DMS 273 treated with DMSO at 0.1 percent for 48 hours (cell line): ENCODE measurements at places on chromosomes 13 and 19.

- peak; percentile 6 for DNase-seq
Measured at GRCh38 chr13:59494560-59494970, 669.2 kb downstream of the DIAPH3 start.

GRCh38 chr13:104779311-104779993 is 1713.2 kb upstream of the SLC10A2 start:
- DNase-seq: peak; percentile 21

DNA sequence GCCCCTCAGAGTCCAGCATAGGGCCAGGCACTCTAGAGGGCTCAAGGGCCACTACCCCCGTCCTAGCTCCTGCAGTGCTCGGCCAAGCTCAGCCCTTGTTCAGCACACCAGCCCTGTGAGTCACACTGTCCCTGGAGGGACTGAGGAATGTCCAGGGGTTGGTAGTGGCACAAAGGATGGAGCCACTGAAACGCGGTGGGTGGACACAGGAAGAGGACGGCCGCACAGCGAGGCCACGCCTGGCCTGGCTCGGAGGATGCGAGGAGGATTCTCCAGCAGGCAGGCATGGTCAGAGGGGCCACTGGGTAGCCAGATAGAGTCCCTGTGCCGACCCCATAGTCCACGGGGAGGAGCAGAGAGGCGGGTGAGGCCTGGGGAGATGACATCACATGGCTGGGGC is 45.7 kb downstream of the C1QTNF9 start:
- no peak for DNase-seq

- no peak for DNase-seq
Measured at GRCh38 chr19:29527500-29528328, 1.9 kb downstream of the VSTM2B start.

DNA sequence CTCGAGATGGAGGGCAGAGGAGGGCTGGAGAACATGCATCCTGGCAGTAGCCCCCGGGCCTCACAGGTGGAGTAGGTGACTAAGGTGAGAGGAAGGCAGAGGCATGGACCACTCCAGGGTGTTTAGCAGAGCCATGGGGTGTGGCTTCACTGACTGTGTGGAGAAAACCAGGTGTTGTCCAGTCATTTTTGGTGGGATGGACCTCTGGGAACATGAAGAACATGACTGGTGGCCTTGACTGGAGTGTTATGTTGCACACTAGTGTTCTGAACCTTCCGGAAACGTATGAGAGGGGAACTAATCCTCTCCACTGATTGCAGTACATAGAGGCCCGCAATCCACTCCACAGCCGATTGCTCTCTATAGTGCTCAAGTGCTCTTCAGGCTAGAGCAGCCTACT is 16.9 kb downstream of the MED26 start:
- no peak for DNase-seq

- DNase-seq: no peak
Measured at GRCh38 chr13:42891591-42891990, 100.5 kb downstream of the EPSTI1 start.

GRCh38 chr13:75836441-75836840 is 200.3 kb downstream of the LMO7 start:
- no peak for DNase-seq

GRCh38 chr19:42965176-42965575 is 28.2 kb upstream of the PSG7 start:
- DNase-seq: no peak

GRCh38 chr13:79225487-79226232 is 180.4 kb downstream of the RBM26 start:
- no peak for DNase-seq

- no peak for DNase-seq
Measured at GRCh38 chr19:39833160-39833463, 850 bp downstream of the DYRK1B start.

DNA sequence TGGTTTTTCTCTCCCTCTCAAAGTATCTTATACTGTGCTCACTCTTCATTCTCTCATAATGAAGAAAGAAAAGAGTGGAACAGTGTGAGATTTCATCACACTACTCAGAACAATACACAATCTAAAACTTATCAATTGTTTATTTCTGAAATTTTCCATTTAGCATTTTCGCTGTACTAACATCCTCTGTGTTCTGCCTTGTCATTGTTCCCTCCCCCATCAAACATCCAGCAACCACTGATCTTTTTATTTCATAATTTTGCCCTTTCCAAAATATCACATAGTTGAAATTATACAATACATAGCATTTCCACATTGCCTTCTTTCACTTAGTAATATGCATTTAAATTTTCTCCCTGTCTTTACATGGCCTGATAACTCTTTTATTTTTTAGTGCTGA is 658.7 kb downstream of the SLITRK1 start:
- DNase-seq: no peak

- DNase-seq: no peak
Measured at GRCh38 chr13:65830411-65831205, 1399.5 kb downstream of the PCDH9 start.

GRCh38 chr13:52025475-52026245 is 1.2 kb downstream of the UTP14C start:
- no peak for DNase-seq

DNA sequence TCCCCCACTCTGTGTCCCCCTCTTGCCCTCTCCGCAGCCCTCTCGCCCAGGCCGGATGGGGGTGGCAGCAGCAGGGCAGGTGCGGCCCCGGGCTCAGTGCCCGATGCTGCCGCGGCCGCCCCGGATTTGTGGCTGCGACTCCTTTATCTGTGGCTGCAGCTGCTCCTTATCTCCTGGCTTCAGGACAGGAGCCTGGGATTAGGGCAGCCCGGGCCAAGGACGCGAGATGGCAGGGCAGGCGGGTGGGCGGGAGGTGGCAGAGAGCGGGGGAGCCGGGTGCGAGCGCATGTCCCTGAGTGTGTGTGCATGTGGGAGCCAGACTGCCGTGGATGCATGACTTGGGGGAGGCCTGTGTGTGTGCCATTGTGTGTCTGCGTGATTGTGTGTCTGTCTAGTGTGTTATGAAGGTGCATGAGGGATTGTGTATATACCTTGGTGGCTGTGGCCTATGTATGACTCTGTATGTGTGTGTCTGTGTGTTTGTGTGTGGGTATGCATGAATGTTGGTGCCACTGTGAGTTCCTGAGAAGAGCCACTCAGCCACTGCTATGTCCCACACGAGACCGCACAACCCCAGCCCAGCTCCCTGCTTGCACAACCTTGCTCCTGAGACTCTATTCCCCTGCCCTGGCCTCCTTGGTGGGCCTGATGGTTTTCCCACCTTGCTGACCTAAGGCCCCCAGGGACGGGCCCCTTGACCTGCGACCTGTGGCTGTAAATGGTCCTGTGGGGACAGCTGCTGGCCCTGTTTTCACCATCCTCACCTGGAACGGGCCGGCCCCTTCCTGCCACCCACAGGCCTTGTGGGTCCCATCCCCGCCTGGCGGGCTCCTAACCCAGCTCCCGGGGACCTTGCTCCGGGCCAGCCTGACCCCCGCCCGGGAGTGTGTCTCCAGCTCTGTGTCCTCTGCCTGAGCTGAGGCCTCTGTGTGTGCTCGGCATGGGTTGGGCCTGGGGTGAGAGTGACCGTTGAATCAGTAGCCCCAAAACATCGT is 5.3 kb upstream of the NRTN start:
- DNase-seq: no peak

GRCh38 chr13:25213715-25214114 is 41.6 kb upstream of the AMER2 start:
- no peak for DNase-seq

DNA sequence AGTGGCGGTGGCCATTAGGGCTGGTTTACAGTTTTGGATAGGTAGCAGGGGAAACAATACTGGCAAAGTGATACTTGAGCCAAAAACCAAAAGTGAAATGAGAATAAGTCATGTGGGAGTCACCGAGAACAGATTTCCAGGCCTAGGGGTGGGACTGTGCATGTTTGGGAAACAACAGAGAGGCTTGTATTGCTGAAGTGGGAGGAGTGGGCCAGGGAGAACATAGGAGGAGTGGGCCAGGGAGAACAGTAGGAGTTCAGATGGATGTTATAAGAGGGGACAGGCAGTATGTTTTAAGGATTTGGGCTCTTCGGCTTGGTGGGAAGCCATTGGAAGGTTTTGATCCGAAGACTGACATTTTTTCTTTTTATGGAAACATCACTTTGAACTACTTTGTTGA is 35.5 kb downstream of the AKAP11 start:
- DNase-seq: no peak

DNA sequence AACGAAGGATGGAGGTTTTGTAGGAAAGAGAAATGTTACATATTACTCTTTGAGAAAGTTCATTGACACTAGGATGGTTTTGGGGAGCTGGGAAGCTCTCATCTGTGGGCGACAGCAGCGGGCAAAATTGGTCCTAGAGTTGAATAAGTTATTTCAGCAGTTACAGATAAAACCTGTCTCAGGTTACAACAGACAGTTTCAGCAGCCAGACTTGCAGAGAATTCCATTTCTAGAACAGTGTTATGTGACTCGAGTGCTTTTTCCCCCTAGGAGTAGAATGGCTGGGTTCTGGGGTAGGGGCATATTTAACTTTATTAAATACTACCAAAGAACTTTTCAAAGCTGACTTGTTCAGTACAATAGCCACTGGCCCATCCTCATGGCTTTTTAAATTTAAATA is 46.7 kb upstream of the UBL3 start:
- no peak for DNase-seq

- no peak for DNase-seq
Measured at GRCh38 chr19:18856385-18857126, 24.8 kb downstream of the UPF1 start.

- no peak for DNase-seq
Measured at GRCh38 chr19:46748325-46749109, 2.3 kb upstream of the STRN4 start.

- DNase-seq: no peak
Measured at GRCh38 chr13:19519049-19519448, 42.3 kb downstream of the TPTE2 start.

- DNase-seq: no peak
Measured at GRCh38 chr19:676339-677105, at the start of gene FSTL3. FSTL3 (plus strand) TSS chr19:676392; CDS start chr19:676424, 32 bp downstream.

GRCh38 chr19:2524840-2525723 is 49.2 kb downstream of the GADD45B start:
- DNase-seq: no peak

- no peak for DNase-seq
Measured at GRCh38 chr19:51994048-51994644, 7.5 kb upstream of the ZNF350 start.

DNA sequence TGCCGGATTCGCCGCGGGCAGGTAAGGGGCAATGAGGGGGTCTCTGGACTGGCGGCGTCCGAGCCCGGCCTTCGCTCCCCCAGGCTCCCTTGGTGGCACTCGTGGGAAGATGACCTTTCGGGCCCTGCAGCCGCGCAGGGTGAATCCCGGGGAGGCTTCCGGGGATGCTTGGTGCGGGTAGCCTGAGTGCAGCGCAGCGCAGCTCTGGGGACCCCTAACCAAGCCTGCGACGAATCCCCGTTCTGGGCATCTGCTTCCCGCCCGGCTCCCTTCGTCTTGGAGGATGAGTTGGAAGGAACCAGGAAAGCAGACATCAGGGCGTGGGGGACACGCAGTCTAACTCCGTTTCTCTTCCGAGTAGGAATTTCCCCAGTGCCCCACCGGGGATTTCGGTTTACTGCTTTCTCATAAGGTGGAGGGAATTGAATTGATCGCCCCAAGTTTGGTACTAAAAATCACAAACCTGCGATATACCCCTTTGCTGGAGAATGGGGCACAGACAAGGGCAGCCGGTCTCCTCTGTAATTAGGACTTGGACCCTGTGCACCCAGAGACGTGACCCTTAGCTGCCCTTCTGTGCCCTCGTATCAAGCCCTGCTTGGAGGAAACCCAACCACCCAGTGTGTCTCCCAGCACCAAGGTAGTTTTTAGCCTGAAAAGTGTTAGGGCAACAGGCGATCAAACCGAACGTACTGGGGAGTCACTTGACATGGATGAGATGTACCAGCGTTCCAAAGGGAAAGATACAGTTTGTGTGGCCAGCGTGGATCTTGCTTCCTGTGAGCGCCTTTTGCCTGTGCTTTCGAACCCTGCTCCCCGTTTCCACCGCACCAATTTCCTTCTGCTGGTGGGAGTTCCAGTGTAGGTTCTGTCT is 1.0 kb downstream of the GPC5 start:
- no peak for DNase-seq

DNA sequence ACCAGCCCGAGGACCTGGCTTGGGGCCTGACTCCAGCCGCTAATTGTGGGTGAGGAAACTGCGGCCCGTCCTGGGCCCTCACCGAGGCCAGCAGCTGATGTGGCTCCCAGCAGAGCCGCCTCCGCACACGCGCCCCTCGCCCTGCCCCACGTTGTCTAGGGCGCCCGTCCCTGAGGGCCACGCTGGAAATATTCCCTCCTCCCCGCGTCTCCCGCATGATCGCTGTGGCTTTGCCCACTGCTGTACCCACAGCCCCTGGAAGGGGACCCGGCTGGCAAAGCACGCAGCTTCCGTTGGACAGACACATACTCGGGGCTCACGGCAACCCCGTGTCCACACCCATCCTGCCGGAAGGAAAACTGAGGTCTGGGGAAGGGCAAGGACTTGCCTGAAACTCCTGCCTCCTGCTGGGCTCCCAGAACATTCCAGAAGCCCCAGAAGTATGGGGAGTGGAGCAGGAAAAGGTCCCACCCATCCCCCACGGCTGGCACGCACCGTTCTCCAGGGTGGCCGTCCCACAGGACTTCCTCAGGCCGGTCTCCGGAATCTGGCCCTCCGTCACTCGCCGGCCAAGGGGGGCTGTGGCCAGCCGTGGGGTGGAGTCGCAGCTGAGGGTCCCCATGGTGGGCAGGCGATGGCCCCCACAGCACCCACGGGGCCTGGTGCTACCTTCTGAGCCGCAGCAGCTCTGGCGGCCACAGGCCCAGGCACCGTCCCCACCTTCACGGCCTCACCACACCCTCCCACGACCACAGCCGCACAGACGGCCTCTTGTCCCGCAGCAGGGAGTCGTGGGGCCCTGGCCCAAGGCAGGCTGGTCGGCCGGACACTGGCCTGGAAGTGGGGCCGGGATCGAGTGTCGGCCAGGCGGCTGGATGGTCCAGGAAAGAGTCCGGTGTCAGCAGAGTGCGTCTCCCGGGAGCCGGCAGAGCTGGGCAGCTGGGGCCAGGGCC is 13.6 kb upstream of the SHC2 start:
- no peak for DNase-seq

DNA sequence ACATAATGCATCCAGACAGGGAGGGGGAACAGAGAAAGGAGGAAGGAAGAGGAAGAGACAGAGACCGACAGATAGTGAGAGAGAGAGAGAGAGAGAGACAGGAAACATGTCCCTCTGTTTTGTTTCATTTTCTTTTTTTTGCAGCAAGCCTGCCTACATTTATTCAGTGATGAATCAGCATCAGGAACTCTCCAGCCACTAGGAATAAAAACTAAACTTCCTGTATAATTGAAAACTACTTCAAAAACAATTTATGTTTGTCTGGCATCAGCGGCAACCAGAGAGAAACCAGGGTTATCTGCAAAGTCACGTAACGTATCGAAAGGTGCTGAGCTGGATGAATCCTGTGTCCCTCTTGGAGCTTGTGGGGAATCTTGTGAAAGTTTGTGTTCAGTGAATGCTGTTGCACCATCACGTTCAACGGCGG is 148.6 kb upstream of the SOX21 start:
- DNase-seq: no peak

GRCh38 chr13:44601586-44601985 is 25.5 kb upstream of the TSC22D1 start:
- DNase-seq: no peak

GRCh38 chr13:112231451-112232083 is 144.6 kb upstream of the SPACA7 start:
- no peak for DNase-seq
